ENCODE measurements at places on chromosomes 1 and 21.

DNA sequence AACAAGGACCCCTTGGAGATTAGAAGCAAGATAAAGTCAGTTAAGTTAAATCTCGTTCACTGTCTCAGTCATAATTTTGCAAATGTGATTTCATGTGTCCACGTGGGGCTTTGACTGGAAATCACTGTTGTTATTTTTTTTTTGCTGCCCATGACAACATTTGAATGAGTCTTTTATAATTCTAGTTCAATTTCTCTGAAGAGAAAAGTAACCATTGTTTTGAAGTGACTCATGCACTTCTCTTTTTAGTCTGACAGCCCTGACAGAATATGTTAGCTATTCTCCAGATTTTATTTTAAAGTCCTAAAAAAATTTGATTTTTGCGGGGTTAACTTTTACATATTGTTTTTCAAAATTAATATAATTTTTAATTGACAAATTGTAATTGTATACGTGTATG lies 30.7 kb upstream of the NLRP3 start:
- no peak for DNase-seq

DNA sequence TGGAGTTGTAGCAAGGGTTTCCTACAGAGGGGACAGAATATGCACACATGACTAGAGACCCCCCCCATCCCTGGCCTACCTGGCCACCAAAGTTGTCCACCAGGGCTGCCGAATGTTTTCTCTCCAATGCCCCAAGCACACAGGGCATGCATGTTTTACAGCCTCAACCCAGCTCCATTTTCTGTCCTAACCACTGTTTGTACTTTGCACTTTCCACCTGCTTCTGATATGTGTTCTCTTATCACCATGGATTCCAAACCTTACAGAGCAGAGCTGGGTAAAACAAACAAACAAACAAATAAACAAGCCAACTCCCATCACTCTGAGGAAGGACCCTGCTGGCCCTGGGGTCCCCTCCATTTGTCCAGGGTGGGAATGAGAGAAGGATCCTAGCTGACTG lies 27.3 kb downstream of the CLIC6 start:
- DNase-seq = no peak

DNA sequence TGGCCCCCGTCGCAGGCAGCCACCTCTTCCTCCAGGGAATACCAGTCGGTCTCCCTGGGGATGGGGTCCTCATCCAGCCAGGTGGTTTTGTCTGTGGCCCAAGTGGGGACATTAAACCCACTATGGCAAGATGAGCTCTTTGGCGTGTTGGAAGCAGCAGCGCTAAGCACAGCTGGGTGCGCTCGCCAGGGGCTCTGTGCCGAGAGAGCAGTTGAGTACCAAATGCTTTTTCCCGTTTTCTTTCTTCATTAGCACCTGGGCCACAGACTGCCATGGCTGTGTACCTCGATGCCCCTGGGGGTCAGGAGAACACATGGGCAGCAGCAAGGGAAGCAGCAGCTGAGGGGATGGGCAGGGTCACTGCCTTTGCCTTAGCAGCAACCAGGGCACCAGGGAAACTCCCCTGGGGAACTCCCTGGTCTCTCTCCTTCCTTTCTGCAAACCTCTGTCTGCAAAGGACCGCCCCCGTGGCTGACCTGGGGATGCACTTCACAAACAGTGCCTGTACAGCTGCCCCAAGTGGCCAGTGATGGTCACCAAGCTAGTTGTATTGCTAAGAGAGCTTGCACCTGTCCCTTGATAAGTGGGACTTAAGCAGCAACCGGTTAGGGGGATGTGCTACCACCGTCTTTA lies 31.1 kb downstream of the EDARADD start:
- DNase-seq = no peak

GRCh38 chr1:156488566-156489165 lies 11.9 kb downstream of the MEF2D start:
- no peak for DNase-seq

DNA sequence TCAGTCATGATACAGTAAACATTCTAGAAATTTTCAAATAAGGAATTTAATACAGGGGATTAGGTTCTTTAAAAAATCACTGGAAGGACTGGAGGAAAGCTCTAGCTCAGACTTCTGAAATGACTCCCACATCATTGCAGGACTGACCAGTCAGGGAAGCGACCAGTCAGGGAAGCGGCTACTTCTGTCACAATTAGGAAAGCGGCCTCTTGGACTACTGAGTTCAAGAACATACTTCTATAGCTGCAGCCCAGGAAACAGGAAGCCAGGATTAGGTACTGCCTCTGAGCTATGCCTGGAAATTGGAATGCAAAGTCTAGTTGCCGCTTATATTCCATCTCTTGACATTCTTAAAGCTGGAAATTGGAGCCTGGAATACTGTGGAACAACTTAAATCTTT lies 45.5 kb downstream of the USP25 start:
- no peak for DNase-seq

DNA sequence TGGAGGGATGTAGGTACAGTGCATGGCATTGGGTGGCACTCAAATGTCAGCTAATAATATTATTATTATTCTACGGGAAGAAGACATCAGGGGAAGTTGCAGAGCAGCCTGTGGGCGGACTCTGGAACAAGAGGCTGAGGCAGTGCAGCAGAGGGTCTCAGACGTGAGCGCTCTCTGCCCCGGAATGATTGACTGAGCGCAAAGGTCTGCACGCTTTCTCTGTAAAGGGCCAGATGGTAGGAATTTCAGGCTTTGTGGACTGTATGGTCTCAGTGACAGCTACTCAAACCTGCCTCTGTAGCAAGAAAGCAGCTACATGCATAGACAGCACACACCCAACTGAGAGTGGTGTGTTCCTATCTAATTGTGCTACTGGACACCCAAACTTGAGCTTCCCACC lies 29.6 kb upstream of the VPS13D start:
- no peak for DNase-seq

DNA sequence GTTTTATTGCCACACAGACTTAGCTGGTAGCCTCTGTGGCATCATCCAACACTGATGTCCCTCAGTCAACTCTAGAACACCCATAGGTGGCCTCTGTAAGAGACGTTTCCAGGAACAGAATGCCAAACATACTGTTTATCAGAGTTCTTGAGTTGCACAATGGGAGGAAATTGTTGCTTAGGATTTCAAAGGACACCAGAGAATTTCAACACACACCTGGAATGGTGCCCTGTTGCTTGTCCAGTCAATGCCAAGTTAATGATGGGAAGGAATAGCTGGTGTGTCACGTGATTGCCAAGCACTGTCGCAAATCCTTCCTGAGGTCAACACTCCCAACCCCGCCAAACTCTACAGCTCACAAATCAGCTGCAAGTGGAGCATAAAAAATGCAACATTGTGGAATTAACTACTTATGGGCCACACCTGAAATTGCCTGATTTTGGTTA lies 28.6 kb upstream of the DUSP23 start:
- no peak for DNase-seq

DNA sequence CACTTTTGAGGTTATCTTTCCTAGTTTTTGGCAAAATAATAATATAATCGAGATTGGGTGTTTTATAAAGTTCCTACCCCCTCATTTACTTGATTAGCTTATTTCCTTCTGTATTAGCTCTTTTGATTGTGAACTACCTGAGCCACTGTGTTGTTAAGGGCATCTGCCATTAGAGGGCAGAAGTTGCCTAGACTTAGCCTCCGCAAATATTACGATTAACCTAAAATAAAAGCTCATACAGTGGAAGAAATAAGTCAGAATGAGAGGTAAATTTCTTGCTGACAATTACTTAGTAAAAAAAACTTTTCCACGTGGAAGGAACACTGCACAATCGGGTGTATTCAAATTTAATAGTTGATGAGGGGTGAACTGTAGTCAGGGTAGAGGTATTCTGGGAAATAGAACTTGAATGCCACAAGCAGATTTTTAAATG lies 2.3 kb downstream of the H3-3A start:
- DNase-seq = no peak

GRCh38 chr1:165481820-165482532 lies 37.0 kb upstream of the RXRG start:
- no peak for DNase-seq

DNA sequence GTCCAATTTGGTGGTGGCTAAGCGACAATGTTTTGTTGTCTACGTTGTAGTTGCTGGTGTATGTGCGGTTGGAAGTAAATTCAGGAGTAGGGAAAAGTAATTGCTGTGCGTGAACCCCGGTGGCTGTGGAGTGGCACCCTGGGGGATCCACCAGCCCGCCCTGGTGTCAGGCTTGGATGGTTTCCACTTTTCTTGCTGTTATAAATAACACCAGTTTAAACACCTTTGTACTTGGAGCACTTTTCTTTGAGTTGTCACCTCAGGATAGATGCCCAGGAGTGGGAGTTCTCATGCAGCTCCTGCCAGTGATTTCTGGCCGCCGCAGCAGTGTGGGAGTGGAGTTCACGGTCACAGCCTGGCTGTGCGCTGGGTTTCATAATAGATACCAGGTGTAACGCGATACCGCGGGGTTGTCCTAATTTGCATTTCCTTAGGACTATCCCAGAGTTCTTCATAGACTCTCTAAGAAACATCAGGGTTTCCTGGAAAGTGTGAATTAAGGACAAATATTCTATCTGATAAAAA lies 12.8 kb upstream of the TMEM200B start:
- DNase-seq = no peak

- DNase-seq = no peak
Measured at GRCh38 chr1:151520359-151520758, 9.2 kb downstream of the CGN start.

DNA sequence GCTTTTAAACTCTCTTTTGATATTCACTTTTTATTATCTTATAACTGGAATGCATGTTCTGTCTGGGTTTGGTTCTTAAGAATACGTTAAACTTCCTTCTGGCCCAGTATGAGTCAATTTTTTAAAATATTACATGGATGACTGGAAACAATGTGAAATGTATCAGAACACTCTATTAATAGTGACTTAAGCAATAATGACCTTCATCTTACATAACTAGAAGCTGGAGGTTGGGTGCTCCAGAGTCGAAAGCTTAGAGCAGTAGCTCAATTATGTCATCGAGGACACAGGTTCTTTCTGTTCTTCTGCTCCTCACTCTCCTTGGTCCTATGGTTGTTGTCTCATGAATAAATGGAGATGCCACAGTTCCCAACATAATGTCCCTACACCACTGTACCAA lies 91.6 kb upstream of the FOXD3 start:
- no peak for DNase-seq

GRCh38 chr21:38921511-38922251 lies 116.0 kb downstream of the ETS2 start:
- DNase-seq = no peak

DNA sequence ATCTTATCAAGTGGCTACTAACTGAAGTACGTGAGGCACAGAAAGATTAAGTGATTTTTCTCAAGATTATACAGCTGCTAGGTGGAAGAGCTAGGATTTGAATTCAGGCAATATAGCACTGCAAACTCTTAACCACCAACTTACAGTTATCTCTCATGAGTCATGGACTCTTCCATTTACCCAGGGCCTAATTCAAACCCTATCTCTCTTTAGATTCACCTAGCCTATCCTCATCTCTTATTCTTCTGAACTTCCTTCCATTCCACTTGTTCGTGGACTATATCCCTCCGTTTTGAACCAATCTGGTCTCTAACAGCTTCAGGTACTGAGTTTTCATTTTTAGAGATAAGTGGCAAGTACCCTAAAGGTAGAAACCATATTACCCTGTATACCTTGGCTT lies 92.8 kb upstream of the DMRTA2 start:
- DNase-seq = no peak

DNA sequence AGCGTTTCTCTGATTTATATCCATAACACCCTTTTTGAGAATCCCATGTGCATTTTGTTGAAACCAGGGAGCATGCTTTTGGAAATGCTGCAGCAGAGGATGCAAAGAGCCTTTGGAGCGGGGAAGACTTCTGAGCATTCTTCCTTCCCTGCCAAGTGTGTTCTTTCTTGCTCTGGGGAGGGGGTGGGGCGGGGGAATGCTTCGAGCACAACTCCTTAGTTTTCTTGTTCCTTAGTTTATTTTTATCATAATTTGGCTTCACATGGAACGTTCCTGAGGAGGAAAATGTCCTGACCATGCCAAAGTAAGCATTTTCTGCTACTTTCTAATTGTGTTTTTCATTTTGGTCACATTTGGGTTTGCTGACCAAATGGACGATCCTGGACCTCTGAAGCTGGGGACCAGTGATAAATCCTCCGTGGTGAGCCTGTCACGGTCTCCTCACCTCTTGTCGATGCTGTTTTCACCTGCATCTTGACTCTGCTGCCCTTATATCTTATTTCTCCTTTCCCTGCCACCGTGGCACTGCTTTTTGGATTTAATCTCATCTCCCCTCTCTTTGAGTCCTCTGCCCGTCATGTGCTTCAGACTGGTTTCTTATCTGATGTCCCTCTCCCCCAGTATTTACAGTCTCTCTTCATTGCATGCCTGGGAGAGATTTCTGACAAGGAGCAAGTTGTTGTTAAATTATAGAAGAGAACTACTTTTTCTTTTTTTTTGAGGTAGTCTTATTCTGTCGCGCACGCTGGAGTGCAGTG lies 2.4 kb downstream of the CTPS1 start:
- DNase-seq = no peak

GRCh38 chr21:29481641-29482040 lies 182.9 kb downstream of the BACH1 start:
- DNase-seq = no peak

DNA sequence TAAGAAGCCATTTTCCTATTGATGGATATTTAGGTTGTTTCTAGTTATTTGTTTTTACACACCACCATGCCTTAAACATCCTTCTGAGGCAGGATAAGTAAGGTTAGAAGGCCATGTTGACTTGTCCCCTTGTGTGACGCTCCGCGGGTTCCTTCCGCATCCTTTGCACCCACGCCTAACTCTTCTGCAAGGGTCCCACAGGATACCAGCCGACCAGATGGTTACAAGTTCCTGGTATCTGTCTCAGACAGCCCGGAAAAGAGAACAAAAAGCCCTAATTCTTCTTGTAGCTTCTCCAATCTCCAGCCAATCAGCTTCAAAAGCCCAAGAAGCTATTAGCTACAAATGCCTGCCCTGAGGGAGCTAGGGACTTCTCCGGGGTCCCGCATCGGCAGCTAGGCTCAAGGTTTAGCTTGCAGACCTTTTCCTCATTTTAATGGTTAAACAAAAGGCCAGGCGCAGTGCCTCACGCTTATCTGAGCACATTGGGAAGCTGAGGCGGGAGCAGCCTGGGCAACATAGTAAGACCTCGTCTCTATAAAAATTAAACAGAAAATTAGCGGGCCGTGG lies 4.9 kb upstream of the OTUD3 start:
- DNase-seq = no peak

DNA sequence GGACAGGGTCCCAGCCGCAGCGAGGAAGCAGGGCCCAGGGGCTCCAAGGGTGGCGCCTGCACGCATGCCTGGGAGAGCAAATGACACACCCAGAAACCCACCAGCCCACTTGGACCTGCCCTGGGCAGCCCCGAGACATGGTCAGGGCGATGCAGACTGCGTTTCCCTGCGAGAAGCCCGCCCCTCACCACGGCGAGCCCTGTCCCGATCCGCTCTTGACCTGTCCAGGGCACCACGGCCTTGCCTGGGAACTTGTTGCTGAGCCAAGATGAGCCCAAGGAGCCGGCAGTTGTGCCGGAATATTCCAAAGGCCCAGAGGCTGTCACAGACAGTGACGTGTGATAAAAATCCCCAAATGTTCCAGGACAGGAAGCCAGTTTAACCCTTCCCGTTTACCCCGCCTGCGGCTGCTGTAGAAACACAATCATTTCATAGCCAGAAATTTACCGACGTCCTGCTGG lies 78.1 kb downstream of the SIK1 start:
- DNase-seq = no peak
